ENCODE measurements at places on chromosomes 2 and 18.

DNA sequence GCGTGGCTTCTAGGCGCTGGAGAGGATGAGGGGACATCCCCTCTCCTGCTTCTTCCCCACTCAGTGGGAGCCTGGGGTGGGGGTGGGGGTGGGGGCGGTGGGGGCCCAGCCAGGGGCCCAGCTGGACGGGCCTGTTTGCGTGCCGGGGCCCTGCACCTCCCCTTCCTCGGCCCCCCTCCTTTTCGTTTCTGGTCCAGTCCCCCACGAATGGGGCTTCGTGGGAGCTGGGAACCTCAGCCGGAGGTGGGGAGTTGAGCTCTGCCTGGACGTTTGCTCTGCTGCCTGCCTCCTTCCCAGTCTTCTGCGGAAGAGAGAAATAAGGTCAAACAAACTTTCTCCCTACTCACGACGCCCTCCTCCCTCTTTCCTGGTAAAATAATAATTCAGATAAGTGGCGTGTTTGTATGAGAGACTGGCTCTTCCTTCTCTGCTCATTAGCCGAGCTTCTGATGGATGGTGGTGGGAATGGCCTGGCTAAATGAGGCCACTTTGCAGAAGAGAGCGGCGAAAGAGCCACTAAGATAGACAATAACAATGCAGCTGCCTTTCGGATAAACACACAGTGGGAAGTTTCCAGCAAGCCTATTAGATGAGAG lies 782 bp downstream of the MTA3 start:
- DNase-seq, result peak; percentile 63

DNA sequence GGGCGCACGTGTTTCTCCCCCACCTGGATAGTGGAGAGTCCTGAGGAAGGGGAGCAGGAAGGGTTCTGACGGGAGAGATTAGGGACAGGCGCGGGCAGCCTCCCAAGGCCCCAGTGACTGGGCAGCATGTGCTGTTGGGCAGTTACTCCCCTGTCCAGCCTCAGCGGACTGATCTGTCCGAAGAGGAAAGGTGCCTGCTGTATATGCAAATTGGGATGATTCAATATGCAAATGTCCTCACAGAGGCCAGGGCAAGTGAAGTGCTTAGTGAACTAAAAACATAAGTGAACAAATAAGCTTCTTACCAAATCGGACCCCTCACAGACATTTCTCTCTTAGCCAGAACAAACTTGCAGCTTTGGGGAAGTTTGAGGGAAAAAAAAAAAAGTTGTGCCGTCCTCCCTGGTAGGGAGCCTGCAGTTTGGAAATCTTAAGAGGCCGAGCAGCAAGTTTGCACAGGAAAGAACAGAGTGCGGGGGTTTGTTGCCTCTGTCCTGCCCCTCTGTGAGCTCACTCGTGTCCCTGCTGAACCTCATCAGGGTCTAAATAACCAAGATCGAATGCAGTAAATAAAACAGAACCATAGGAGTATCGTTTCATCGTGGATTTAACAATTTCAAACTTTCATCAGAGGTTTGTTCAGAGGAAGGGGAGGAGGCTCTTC lies 141.4 kb downstream of the KCTD1 start:
- DNase-seq, result no peak

DNA sequence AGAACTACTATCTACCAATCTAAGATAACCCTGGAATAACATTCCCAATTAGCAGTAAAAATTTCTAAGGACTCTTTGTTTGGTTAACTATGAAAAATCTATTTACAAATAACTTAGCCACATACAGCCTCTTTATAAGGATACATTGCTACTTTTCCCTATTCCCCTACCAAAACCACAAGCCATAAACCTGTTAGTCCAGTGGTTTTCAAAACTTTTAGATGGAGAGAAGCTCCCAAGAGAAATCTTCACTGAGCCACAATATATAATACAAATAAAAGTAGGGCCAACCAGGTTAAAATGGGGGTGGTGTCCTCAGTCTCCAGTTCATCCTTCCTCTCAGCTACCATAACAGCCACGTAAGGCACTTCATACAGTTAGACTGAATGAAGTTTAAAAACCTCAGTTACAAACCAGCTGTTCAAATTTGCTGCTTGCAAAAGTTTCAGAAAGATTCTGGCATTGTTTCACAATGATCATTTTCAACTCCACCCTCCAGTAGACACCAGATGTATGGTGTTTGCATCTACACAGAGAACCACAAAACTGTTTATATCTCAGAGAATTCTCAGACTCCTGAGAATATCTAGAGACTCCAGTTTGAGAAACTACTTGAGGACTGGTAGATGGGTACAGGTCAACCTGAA lies 26.0 kb downstream of the SOS1 start:
- peak; percentile 24 for DNase-seq

GRCh38 chr2:67476809-67477790 lies 80.0 kb downstream of the ETAA1 start:
- peak; percentile 49 for DNase-seq

DNA sequence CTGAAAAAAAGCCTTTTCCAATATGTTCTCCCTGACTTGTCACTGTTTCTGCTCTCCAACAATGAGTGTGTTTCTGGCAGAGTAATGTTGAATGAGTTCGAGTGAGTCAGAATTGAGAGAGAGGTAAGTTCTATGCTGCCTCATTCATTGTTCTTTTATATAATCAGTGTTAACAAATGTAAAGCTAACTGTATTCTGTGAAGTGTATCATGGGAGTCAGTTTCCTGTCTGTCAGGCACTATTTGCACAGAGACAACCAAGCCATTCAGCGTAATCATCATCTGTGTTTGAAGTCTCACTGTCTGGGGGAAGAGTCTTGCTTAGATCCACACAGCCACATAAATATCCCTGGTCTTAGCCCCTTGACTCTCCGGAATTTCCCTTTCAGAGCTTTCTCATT lies 22.0 kb upstream of the UPP2 start:
- no peak for DNase-seq

Measured in muscle of arm (tissue), 14 donors.